NCI-H460 (cell line): ENCODE measurements at places on chromosomes 6 and 20. TPM values are rescaled to one million over a fixed set of nuclear protein-coding genes. Genes with fewer than 3 reads are reported as not detected.

- no peak for DNase-seq
Measured at GRCh38 chr20:20755231-20755630, 42.8 kb upstream of the RALGAPA2 start.

DNA sequence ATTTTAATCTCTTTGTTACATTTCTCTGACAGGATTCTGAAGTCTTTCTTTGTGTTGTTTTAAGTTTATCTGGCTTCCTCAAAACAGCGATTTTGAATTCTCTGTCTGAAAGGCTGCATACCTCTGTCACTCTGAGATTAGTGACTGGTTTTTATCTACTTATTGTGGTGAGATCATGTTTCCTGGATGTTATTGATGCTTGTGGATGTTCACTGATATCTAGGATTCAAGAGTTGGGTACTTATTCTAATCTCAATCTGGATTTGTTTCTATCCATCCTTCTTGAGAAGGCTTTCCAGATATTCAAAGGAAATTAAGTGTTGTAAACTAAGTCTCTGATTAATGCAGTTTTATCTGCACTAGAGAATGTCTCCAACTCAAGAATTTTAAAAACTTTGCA is 1076.1 kb upstream of the ADGRB3 start:
- no peak for DNase-seq

- no peak for DNase-seq
Measured at GRCh38 chr6:24330137-24330732, 27.6 kb downstream of the DCDC2 start.

GRCh38 chr20:33838035-33838864 is 27.1 kb downstream of the CHMP4B start:
- no peak for DNase-seq

BPIFB1 gene
- not detected in 2 replicates for total RNA-seq

GRCh38 chr6:113969888-113970804 is 802 bp downstream of the HDAC2 start:
- DNase-seq: no peak

SPATS1 gene
- total RNA-seq: not detected in 2 replicates

DNA sequence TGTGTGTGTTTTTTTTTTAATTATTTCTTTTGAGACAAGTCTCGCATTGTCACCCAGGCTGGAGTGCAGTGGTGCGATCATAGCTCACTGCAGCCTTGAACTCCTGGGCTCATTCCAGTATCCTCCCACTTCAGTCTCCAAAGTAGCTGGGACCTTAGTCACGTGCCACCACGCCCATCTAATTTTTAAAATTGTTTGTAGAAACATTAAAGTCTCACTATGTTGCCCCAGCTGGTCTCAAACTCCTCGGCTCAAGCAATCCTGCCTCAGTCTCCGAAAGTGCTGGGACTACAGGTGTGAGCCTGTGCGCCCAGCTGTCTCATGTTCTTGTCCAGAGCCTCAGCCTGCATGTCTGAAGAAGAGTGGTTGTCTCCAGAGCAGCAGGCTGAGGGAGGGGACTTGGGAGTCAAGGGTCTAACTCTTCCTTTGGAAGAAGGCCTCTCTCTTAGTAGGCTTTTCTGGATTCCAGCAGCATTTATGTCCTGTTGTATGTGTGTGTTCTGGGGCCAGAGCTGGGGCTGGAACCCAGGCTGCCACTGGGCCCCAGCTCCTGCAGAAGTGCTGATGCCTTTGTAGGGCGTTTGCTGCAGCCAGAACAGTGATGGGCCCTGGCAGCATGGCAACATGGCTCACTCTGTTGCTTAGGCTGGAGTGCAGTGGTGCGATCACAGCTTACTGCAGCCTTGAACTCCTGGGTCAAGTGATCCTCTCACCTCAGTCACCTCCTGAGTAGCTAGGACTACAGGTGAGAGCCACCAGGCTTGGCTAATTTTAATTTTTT is 5.4 kb downstream of the DNMT3B start:
- no peak for DNase-seq

DNA sequence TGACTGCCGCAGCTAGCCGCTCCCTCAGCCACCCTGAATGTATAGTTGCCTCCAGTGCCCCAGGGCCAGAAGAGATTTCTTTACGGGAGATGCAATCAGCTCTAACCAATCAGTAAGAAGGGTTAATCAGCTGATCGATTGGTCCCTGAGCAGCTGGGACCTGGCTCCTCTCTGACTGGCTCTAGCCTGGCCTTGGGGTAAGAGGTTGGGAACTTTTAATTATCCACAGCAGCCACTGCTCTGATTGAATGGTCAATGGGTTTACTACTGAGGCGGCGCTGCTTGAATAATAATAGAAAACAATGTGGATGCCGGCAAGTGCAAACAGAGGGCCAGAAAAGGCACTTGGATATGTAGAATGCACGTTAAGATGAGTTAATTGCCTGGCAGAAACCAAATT is 99.8 kb downstream of the TFAP2A start:
- DNase-seq: no peak

DNA sequence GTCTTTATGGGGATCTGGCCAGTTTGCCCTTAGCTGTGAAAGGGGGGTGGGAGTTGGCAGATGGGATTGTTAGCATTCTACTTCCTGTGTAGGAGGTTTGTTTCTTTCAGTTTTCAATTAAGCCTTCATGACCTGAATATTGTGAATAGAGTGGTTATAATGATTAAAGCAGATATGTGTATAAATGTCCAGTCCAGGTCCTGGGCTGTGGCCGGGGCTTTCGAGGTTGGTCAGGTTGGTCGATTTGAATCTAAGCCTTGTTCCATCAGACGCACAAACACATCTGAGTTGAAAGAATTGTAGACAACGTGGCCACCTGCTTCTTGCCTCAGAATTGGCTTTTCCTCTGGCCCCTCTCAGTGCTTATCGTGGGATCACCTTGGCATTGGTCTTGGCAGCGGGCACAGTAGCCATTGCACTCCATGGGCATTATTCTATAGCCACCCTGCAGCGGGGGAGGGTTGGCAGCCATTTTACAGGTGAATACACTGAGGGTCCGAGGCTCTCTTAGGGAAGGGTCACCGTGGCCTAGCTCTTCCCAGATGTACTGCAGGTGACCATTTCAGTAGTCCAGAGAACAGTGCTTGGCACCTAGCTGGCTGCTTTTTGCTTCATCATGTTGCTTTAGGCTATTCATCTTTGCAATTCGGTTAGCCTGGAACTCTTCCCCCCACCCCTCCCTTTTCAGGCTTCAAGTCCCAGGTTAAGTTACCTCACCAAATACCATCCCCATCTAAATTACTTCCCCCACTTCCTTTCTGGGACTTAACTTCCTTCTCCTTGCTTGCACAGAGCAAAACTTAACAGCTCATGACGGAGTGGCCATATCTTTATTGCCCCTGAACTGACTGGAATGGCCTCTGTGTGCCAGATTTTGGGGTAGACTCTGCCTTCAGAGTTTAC is 1.1 kb downstream of the RNF114 start:
- DNase-seq: no peak

DNA sequence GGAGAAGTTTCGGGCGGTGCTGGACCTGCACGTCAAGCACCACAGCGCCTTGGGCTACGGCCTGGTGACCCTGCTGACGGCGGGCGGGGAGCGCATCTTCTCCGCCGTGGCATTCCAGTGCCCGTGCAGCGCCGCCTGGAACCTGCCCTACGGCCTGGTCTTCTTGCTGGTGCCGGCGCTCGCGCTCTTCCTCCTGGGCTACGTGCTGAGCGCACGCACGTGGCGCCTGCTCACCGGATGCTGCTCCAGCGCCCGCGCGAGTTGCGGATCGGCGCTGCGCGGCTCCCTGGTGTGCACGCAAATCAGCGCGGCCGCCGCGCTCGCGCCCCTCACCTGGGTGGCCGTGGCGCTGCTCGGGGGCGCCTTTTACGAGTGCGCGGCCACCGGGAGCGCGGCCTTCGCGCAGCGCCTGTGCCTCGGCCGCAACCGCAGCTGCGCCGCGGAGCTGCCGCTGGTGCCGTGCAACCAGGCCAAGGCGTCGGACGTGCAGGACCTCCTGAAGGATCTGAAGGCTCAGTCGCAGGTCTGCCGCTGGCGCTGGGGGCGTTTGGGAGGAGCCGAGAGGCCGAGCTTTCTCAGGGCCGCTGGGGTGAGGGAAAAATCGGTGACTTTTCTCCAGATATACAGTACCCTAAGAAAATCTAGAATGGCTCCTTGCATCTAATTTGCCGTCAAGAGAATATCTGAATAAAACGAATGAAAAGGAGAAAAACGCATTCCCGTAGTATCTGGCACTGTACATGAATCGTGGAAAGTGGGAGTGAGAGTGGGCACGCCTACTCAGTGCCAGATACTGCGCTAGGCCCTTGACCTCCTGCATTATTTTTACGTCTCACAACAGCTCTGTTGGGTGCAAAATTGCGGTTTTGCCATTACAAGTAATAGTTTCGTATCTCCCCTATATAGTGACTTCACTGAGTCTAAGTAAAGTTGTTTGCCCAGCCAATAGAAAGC is 1.0 kb downstream of the CALHM6 start:
- no peak for DNase-seq

DNA sequence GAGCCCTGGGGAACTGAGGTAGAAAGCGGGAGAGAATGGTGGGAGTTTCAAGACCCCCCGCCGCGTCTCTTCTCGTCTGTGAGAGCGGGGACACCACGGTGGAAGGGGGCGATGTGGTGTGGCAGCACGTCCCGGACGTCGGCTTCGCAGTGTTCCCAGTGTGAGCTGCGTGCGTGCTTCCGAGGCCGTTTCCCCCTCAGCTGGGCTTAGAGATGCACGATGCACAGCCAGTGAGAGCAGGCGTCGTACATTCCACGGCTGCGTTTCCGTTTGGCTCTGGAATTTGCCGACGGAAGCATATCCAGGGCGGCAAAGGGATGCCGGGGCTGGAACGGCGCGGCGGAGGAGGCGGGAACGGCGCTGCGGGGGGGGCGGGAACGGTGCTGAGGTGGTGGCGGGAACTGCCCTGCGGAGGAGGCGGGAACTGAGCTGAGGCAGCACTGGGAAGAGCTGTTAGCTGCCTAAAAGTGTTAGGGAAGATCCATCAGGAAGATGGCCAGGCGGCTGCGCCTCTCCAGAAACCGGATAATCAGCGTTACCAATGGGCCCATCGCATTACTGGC is 37.7 kb downstream of the KIF25 start:
- peak; percentile 33 for DNase-seq

TREML4 gene
- not detected in 2 replicates for total RNA-seq

HNF4A gene
- total RNA-seq: 0.12 TPM in 1 of 2 replicates, not detected in the other

GRCh38 chr6:13702809-13703302 is 8.8 kb downstream of the RANBP9 start:
- DNase-seq: no peak

MOCS1 gene
- 1.2 and 1.4 TPM in 2 replicates for total RNA-seq

TBX18 gene
- 7.8 and 11.8 TPM in 2 replicates for total RNA-seq

- DNase-seq: no peak
Measured at GRCh38 chr6:168968228-168968627, 285.4 kb downstream of the THBS2 start.

DNA sequence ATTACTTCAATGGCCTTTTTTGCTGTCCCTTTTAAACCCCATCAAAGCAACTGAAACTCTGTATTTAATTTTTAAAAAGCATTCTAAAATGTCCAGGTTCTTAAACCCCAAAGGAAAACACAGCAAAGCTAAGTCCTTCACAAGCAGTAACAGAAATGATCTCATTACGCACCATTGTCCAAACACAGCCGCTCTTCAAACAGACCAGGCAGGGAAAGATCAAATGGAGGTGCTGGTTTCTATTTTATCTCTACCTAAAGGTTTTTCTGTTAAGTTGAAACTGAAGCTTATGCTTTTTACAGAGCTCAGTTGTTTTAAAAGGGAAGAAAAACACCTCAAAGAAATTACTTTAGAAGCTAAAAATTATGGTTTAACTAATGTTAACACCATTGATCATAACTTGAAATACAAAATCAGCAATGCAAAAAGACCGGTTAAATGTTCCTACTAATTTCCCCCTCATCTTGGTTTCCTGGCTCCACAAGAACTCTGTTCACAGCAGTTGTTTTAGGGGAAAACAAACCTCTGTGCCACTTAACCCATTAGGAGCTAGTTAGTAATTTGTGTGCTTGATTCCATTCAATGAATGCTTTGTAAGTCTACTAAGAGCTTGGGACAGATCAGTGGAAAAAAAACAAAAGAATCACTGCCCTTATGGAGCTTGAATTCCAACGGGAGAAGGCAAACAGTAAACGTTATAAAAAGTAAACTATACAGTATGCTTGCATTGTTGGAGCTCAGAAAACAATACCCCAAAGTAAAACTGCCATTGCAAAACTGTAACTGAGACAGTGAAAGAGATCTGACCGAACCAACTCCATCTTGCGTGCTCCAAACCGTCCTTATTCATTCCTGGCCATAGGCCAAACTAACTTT is 87.4 kb downstream of the CD24 start:
- DNase-seq: no peak

FERMT1 gene
- total RNA-seq: 12.0 and 12.9 TPM in 2 replicates

- DNase-seq: no peak
Measured at GRCh38 chr6:167470836-167471547, 146.1 kb downstream of the TTLL2 start.

DNA sequence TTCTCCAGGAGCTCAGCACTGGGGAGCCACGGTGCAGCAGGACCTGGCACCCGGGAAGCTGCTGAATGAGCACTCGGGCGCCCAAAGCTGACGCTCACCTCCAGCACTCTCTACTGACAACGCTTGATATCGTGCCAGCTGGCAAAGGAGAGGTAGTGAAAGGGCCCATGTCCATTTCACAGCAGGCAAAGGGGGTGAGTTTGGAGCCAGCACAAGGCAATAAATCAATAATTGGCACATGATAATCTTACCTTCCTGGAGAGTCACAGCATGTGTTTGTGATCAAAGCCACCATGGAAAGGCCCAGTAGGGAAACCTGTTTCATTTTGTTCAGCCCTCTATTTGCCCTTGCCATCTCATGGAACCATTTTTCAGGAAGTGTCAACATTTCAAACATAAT is 23.3 kb upstream of the SMIM26 start:
- no peak for DNase-seq

- no peak for DNase-seq
Measured at GRCh38 chr6:143507358-143508145, 4.0 kb downstream of the FUCA2 start.

DNA sequence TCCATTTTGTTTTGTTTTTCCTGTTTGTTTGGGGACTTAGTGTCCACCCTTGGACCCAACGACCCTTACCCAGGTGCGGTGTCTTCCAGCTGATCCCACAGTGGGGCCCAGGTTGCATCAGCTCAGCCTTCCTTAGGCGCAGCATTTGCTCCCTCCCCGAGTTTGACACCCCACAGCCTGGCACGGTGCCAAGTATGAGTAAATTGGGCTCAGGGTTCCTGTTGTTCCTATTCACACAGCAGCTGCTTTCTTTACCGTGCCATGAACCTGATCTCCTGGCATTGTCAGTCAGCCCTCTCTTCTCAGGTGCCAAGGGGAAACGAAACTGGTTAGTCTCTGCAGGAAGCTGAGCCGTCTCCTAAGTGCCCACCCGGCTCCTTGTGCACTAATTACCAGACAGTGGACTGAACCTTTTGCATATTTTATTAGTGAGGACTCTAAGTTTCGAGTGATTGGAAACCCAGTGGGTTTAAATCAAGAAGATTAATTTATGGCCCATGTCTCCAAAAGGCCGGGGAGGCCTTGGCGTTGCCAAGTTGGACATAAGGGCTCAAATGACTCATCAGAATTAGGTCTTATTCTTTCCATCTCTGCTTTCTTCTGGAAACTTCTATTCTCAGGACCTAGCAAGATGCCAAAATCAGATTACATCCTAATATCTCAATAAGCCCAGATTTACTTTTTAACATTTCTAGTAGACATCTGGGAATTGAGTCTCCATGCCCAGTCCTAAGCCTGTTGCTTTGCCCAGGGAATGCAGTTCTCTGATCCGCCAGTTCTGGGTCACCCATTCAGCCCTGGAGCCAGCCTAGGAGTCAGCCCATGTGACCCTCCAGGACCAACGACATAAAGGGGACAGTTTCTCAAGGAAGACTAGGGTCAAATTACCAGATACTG is 68.8 kb downstream of the TSHZ2 start:
- no peak for DNase-seq

GRCh38 chr6:54185885-54186284 is 74.6 kb downstream of the MLIP start:
- no peak for DNase-seq

GRCh38 chr20:40470445-40471260 is 218.4 kb downstream of the MAFB start:
- DNase-seq: no peak

COL21A1 gene
- total RNA-seq: not detected in 2 replicates
